ENCODE measurements at places on chromosomes 4 and X. TPM values are rescaled to one million over a fixed set of nuclear protein-coding genes. Genes with fewer than 3 reads are reported as not detected.

GRCh38 chr4:188107931-188108843 is 1.2 kb downstream of the TRIML2 start:
- DNase-seq: no peak

- no peak for DNase-seq
Measured at GRCh38 chr4:137576446-137576845, 44.2 kb upstream of the PCDH18 start.

DNA sequence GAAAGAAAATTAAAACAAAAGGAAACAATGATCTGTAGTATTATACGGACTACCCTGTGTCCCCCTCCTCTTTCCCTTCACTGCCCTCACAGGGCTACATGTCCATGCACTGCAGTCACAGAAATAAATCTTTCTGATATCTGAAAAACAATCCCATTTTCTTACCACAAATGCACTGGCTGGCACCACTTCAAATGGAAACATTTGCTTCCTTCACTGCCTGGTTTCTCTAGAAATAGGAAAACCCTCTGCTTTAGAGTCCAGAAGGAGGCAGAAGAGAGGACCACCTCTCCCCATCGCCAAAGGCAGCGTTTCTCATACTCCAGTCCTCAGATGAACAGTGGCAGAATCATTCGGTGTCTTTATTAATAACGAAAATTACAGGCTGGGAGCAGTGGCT is 98.2 kb downstream of the GRIA3 start:
- no peak for DNase-seq

DNA sequence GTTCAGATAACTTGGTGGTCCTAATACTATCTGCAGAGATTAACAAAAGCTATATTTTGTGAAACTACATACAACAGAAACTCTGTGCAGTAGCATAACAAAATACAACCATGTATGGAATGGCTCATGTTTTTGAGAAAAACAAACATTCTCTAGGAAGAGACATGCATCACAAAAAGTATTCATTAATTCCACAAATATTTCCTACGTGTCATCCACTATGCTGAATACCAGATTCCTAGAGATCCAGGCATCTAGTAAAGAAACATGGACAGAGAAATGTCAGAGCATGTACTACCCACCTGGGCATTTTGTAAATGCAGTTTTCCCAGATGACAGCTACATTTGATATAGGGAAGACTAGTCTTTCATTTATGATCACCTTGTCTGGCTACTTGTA is 248.1 kb downstream of the OPHN1 start:
- DNase-seq: no peak

Gene PLS3
- 218 TPM for polyA plus RNA-seq

Gene MOB1B
- polyA plus RNA-seq: 19.3 TPM

DNA sequence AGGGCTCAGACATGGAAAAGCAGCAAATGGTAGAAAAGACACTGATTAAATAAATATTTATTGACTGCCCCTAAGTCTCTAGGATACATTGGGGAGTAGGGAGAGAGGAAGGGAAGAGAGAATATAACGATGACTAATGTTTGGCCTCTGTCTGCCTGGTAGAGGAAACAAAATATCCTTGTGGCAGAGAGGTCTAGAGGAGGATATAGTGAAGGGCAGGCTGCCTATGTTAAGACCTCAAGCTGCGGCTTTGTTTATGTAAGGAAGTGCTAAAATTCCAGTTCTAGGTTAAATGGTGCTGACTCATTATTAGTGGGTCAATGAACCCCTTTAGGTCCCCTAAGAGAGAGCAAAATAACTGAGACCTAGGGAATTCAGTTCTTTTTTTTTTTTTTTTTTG is 427.3 kb upstream of the FTHL17 start:
- no peak for DNase-seq

- DNase-seq: no peak
Measured at GRCh38 chrX:103361798-103362197, 5.5 kb downstream of the TCEAL9 start.

DNA sequence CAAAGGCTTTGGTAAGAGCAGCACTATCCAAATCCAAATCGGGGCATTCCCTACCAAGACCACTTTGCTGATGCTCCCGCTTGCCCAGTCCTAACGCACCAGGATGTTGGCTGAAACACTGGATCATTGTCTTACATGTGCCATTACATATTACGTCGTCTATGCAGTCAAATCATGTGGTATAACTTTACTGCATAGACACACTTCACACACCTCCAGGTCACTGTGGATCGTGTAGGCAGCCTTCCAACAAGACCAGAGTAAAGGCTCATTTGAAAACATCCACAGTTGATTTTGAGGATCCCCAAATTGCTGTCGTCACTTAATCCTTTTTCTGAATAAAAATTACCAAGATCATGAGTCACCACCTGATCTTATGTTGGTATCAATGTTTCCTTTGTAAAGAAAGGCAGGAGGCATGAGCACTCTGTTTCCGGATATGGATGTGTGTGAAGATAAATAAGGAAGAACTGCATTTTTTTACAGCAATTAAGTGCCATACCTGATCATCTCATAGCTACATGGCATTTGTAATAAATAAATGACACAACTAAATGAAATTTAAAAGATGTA is 18.5 kb downstream of the TENM3 start:
- DNase-seq: no peak

DNA sequence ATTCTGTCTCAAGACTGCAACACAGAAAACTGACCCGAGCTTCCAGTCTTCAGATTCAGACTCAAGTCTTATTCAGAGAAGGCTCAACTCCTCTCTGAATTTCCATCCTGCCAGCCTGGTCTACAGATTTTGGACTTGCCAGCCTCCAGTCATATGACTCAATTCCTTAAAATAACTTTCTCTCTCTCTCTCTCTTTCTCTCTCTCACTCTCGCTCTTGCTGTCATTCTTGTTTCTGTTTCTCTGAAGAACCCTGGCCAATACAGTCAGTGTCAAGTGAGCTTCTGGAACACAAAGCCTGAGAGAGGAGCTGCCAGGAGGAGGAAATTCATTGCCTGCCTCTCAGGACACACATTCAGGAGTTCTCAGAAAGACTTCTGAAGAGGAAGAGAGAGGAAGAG is 154.9 kb downstream of the PARM1 start:
- DNase-seq: no peak

DNA sequence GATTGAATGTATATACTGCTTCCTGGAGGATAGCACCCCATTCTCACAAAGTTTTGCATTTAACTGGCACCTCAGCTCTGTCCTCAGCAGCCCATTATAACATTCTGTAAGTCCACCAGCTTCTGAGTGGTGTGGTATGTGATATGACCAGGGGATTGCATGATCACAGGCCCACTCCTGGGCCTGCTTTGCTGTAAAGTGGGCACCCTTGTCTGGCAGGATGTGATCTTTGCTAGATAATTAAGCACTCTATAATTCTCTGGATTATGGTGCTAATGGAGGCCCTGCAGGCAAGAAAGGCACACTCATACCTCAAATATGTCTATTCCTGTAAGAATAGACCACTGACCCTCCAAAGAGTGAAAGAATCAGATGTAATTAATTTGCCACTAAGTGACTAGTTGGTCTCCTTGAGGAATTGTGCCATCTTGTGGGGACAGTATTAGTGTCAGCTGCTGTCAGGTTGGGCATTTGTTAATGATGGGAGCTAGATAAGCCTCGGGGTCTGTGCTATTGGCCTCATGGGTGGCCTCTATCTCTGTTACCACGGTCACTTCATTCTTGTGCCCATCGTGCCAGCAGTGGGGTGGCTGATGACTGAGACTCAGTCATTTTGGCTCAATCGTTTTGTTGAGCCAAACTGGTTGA is 2.2 kb upstream of the CFI start:
- peak; percentile 68 for DNase-seq

DNA sequence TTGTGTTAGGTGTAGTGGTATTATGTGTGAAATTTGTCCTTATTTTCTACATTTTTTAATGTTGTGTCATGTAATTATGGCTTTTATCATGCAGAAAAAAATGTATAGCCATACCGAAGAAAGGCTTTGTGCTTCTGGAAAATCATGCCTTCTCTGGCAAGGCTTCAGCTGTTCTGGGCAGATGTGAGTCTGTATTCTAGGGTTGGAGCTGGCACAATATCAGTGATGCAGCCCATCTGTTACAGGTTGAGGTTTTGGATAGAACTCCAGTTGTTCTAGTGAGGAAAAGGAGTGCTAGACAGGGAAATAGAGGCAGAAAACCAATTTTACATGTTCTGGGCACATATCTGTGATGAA is 44.8 kb upstream of the PRSS12 start:
- DNase-seq: no peak

Gene ODAPH
- polyA plus RNA-seq: 0.16 TPM

DNA sequence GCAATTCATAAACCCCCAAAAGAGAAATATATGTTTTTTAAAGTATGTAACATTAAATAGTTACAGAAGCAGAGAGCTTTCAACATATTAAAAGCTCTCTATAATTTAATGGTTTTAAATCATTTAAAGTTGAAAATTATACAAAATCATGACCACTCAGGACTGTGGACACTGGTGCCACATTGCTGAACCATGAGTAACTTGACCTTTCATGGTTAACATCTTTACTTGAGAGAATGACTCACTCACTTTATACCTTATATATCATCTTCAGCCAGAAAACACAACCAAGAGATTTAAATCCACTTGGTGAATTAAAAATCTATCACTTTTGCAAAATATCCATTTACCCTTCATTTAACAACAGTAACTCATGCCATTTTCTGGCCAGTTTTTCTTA is 584.3 kb upstream of the SMIM31 start:
- DNase-seq: no peak

DNA sequence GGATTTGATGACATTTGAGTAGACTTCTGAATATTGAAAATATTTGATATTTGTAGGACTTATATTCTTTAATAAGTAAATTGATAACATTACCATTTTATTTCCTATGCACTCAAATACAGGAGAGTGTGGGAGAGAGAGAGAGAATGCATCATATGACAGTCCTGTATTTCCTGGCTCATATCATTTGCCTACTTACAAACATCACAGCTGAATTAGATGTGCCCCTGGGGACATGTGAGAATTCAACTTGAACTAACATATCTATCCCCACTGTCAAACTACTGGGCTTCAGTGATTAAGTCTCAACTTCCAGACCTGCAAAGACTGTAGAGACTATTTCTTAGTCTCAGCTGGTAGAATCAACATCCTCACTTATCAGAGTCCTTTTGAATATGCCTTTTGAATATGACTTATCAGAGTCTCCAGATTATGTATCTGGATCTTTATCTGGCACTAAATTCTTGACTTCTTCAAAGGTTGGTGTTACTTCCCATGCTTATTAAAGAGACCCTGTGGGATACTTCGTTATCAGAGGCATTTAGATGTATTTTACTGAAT is 75.5 kb downstream of the PABPC4L start:
- no peak for DNase-seq

GRCh38 chrX:67104982-67105757 is 438.7 kb upstream of the AR start:
- DNase-seq: no peak

GRCh38 chrX:94400488-94400887 is 726.5 kb downstream of the FAM133A start:
- no peak for DNase-seq

DNA sequence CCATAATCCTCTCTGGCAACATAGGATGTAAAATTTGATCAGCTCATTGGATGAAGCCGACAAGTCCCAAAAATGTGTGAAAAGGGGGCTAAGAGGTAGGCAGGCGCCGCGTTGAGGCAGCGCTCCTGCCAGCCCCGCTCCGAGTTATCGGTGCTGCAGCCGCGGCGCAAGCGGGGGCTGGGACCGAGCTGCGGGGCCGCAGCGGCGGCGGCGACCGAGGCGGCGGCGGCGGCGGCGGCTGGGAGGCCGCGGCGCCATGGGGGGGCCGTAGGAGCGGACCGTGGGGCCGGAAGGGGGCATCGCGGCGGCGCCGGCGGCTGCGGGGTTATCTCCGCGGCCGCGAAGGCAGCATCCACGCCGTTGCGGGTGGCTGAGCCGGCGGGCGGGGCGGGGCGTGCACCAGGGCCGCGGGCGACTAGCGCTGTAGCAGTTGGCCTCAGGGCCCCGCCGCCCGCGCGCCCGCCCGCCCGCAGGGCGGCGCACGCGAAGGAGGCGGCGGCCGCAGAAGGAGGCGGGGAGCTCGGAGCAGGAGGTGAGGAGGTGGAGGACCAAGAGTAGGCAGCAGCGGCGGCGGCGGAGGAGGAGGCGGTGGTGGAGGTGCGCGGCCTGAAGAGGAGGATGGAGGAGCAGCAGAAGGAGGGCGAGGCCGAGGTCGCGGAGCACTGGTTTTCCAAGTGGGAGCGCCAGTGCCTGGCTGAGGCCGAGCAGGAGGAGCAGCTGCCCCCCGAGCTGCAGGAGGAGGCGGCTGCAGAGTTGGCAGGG is 126.0 kb upstream of the CXorf66 start:
- DNase-seq: peak; percentile 12

- DNase-seq: no peak
Measured at GRCh38 chrX:115940348-115940747, 230.2 kb upstream of the AGTR2 start.

GRCh38 chr4:14792702-14793227 is 209.5 kb upstream of the CPEB2 start:
- no peak for DNase-seq

Gene CYTL1
- polyA plus RNA-seq: 0.46 TPM

All from cardiac muscle cell (in vitro differentiated cells and primary cell).